Activated naive CD8-positive, alpha-beta T cell treated with anti-CD3 and anti-CD28 coated beads, Interleukin-2, amount 50 U/mL, for 24 hours (primary cell): ENCODE measurements at places on chromosomes 12 and 14.

- DNase-seq = peak; percentile 16
Observed at GRCh38 chr12:29103539-29103974, 45.5 kb upstream of the FAR2 start.

DNA sequence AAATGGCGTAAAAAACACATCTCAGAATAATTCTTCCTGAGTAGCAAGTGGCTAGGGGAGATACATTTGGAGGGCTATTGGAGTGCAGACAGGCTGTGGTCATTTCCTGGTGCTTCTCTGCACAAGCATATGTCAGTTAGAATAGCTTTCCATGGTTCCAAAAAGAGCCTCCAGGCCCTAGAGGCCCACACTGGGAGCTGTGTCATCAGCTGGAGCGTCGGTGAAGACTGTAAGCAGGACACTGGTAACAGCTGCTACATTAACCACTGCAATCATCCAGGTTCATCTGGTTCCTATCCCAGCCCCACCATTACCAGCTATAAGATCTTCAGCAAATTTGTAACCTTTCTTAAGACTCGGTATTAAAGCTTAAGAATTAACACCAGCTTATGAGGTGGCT lies 31.7 kb upstream of the APPL2 start:
- DNase-seq = no peak

GRCh38 chr12:120890963-120891362 lies 13.2 kb downstream of the SPPL3 start:
- no peak for DNase-seq

DNA sequence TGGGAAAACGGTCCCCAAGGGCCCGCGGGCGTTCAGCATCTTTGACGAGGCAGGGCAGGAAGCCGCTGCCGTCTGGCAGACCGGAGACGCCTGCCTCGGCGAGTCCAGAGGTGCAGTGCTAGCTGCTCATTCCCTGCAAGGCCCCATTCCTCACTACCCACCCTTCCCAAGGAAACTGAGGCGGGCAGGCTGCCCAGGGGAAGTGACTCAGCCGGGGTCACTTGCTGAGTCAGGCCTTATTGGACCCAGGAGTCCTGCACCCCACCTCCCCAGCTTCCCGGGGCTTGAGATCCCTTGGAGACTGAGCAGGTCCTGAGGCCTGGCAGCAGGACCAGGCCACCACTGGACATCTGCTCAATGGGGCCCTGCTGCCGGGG lies 3.7 kb downstream of the SH2B3 start:
- no peak for DNase-seq

DNA sequence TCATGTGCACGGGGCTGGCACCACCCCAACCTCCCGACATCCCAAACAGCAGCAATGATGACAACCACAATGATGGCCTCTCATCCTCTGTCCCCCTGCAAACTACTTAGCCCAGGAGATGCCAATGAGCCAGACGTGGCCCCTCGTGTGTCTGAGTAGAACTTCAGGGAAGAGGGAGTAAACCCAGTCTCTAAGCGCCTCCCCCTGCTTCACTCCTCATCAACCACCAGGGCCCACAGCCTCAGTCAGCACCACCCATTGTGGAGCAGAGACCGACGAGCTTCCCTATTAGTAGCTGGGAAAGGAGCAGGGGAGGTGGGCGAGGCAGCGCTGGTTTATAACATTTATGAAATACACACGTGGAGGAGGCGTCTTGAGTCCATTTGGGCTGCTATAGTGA lies 182.7 kb upstream of the SFSWAP start:
- no peak for DNase-seq

GRCh38 chr14:82003426-82003825 lies 469.8 kb upstream of the SEL1L start:
- DNase-seq = no peak

GRCh38 chr12:115213538-115214016 lies 529.6 kb upstream of the TBX3 start:
- DNase-seq = no peak

- no peak for DNase-seq
Observed at GRCh38 chr12:39815746-39816145, 196.1 kb upstream of the ABCD2 start.

DNA sequence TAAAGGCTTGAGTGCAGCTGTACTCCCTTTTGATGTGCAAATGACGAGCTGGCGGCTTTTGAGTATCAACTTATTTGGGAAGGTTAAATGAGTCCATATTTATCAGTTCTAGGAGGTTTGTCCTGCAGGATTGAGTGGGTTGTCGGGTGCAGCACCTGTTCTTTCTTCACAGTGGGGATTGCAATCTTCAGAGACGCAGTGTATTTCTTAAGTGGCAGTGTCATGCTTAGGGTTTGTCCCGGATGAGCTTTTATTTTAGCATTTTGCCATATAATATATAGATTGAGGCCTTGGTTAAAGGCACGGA lies 1.2 kb downstream of the FUT8 start:
- DNase-seq = no peak

GRCh38 chr14:70380824-70381223 lies 21.3 kb upstream of the COX16 start:
- no peak for DNase-seq

DNA sequence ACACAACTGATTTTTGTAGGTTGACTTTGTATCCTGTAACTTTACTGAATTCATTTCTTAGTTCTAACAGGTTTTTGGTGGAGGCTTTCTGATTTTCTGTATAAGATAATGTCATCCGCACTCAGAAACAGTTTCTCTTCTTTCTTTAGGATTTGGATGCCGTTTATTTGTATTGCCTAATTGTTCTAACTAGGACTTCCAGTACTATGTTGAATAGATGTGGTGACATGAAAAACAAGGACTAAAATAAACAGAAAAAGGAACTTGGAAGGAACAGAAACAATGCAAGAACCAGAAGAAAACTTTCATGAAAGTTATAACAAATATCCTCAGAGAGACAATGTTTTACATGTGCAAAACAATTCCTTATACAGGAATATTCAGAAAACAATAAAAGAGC lies 100.3 kb downstream of the GTF2A1 start:
- DNase-seq = no peak

- DNase-seq = no peak
Observed at GRCh38 chr14:69673104-69673503, 61.7 kb downstream of the SUSD6 start.

DNA sequence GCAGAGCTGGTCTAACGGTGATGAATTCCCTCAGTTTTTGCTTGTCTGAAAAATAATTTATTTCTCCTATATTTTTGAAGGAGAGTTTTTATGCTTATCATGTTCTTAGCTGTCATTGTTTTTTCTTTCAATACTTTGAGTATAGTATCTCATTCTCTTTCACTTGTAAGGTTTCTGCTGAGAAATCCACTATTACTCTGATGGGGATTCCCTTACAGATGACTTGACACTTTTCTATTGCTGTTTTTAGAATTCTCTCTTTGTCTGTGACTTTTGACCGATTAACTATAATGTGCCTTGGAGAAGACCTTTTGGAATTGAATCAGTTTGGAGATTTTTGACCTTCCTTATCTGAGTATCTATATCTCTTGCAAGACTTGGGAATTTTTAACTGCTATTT lies 139.6 kb downstream of the PRKD1 start:
- DNase-seq = no peak

GRCh38 chr12:100020370-100020769 lies 35.6 kb upstream of the ANKS1B start:
- DNase-seq = no peak

DNA sequence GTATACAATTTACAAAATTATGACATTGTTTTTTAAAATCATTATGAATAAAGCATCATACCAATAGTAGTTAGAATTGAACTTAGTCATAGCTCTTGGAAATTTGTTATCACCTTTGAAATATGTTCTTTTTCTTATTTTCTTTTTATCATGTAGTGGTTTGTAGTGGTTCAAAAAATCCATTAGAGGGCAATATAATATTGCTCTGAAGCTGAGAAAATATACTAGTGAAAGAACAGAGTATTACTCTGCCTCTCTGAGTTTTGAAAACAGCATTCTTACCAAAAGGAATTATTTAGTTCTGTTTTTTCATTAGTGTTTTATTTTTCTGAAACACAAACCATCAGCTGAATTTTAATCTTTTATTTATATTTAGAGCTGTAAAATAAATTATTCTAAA lies 76.2 kb downstream of the PDZRN4 start:
- no peak for DNase-seq

DNA sequence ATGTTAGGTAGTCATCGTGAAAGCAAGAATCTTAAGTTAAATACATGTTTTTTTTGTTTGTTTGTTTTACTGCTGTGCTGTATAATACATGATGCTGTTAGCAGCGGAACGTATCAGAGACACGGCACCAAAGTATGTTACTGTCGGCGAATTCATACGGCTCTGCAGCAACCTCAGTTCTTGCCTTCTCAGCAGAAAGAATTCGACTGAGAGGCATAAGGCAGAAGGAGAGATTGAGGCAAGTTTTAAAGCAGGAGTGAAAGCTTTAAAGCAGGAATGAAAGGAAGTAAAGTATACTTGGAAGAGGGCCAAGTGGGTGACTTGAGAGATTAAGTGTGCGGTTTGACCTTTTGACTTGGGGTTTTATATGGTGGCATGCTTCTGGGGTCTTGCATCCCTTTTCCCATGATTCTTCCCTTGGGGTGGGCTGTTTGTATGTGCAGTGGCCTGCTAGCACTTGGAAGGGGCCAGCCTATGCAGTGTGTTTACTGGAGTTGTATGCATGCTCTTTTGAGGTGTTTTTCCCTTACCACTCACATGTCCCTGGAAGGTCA lies 23.7 kb downstream of the LEMD3 start:
- DNase-seq = no peak

- DNase-seq = no peak
Observed at GRCh38 chr14:38004610-38004879, 203.2 kb upstream of the SSTR1 start.

DNA sequence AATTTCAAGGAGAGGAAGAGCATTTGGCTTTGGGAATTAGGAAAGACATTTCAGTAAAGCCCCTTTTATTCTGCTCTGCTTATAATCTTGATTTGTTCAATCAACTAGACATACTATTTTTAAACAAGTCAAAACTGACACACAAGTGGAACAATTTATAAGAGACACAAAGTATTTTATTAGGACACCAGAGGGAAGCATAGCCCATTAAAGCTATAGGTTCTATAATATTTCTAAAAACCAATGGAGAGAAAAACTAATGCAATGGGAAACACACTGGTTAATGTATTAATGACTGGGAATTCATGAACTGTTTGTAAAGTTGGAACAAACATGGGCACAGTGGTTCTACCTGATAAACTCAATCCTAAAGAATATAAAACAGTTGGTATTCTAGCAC lies 15.3 kb upstream of the CERS5 start:
- DNase-seq = no peak

- no peak for DNase-seq
Observed at GRCh38 chr12:19139615-19140194, 10.2 kb downstream of the PLEKHA5 start.
